ENCODE measurements at places on chromosomes 13 and 19.

DNA sequence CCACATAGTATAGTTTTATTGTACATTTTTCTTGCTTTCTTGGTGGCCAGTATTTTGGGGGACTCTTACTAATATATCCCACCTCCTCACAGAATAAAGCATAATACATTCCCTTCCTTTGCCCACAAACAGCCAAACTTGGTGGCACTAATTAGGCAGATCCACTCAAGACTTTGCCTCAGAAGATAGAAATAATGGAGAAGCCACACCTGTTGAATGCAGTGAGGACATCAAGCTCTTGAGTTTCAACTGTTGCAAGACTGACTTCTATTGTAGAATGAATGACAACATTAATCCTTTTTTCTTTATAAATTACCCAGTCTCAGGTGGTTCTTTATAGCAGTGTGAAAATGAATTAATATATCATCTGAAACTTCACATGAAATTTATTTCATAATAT, 1183.6 kb upstream of the ATXN8OS start:
- DNase-seq: no peak

GRCh38 chr19:23810496-23810895, 51.8 kb upstream of the ZNF681 start:
- no peak for DNase-seq

DNA sequence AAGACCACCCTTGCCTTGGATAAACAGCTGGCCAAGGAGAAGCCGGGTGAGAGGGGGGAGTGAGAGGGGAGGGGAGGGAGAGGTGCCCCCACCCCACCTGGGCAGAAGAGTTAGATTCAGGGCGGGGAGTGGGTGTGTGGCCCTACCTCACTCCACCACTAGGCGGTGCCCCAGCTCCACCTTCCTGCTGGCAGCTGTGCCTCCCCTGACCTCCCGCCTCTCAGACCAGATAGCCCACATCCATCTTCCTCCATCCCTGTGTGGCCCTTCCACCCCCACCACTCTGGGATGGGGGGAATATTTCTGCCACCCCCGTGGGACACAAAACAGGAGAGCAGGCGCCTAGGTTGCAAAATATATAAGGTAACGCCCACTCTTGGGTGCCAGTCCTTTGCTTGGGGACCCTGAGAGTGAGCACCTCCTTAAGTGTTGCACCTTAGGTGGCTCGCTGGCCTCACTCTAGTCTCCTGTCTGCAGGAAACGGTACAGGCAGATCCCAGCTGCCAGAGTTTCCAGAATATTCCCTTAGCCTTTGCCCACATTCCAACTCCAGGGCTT, 13.8 kb upstream of the EHD2 start:
- DNase-seq: peak; percentile 95

- DNase-seq: no peak
These were observed 135.5 kb downstream of the FOXO1 start for GRCh38 chr13:40530961-40531360.

DNA sequence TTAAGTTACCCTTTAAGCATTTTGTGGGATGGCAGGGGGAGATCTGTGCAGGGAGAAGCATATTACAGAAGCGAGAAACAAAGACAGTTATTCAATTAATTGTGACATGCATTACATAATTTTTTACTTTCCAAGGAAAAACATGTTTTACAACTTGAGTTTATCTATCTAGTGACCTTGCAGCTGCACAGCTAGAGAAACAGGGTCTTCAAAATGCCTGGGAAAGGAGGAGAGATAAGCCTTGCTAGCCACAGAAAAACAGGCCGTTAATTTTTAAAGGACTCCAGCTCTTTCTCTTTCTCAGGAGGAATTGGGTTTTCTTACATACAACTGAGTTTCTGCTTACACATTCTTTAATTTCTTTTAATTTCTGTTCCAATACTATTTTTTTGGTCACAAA, 14.8 kb upstream of the ZNF431 start:
- DNase-seq: no peak

- DNase-seq: peak; percentile 58
These were observed 776 bp upstream of the LENG1 start for GRCh38 chr19:54160182-54160811.

- no peak for DNase-seq
These were observed 1.7 kb upstream of the LYL1 start for GRCh38 chr19:13104360-13104847.

DNA sequence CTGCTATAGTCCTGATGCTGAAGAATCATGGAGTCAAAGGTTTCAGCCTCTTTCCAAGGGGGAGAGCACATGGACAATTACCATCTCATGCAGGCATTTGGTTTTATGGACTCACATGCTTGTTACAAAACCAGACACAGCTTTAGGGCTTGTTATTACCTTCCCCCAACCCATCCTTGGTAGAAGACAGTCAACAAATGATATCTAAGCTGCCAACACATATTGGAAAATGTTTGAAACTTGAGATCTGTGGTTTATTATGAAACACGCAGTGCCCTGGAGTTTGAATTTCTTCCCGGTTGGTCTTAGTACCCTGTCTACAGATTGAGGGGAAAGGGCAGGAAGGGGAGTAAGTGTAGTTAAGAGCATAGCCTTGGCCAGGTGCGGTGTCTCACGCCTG, 12.5 kb upstream of the CYP2A6 start:
- DNase-seq: no peak

DNA sequence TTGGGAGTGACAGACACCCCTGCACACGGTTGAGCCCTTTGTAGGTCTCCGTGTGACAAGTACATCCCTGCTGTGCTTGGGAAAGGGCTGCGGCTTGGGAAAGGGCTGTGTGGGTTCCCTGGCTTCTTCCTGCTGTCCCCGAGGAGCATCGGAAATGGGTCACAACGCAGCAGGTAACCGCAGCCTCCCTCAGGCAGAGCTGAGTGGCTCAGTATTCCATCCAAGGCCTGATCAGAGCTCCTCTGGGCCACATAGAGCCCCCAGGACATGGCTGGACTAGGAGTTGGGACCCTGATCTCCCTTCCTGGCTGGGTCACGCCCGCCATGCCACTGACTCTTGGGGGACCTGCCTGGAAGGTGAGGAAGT, 16.3 kb downstream of the TECR start:
- no peak for DNase-seq

DNA sequence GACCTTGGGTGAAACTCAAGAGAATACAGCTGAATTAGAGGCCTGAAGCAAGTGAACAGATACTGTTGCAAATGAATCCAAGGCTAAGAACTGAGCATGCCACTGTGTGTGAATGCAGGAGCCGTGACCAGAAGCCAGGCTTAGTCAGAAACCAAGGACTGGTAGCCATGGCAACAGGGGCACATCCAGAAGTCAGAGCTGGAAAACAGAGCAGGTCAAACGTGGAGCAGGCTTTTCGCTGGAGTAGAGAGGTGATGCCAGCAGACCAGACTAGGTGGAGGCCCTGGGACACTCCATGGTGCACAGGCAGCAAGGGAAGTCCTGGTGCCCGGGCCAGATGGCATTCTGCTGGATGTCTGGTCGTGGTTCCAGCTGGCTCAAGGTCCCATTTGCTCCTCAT, 564.1 kb downstream of the PCDH9 start:
- DNase-seq: no peak

DNA sequence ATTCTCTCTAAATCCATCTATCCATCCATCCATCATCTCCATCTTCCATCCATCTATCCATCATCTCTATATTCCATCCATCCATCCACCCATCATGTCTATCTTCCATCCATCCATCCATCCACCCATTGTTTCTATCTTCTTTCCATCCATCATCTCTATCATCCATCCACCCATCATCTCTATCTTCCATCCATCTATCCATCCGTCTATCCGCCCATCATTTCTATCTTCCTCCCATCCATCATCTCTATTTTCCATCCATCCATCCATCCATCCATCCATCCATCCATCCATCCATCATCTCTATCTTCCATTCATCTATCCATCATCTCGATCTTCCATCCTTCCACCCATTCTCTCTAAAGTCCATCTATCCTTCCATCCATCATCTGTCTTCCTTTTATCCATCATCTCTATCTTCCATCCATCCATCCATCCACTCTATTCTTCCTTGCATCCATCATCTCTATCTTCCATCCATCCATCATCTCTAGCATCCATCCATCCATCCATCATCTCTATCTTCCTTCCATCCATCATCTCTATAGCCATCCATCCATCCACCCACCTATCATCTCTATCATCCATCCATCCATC, 34.7 kb downstream of the NWD1 start:
- no peak for DNase-seq

DNA sequence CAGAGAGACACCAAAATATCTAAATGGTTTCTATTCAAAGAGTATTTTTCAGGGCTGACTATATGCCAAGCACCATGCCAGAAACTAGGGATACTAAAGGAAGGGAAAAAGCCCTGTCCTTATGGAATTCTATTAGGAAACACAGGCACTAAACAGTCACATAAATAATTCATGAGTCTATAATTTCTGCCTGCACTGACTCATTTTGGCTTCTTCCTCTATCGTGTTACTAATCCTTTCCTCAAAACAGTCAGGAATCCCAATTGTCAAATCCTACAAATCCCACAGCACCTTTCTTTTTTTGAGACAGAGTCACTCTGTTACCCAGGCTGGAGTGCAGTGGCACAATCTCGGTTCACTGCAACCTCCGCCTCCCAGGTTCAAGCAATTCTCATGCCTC, 29.2 kb downstream of the XPO4 start:
- no peak for DNase-seq
